ENCODE measurements at places on chromosomes 6 and 20.

DNA sequence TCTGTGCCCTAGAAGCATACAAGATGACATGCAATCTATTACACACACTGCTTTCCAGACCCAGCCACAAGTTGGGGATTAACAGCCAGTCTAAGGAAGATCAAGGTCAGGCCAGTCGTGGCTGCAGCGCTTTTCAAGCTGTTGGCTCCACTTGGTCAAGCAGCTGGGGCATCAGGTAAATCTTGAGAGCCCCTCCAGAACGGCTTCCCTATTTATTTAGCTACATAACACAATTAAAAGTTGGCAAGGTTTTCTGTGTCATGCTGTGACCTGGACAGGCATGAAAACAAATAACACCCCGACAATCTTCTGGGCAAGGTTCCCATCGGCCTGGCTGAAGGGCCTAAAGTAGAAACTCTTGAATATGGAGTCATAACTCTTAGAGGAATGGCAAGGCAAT, 524.3 kb downstream of the PRKN start:
- no peak for DNase-seq

DNA sequence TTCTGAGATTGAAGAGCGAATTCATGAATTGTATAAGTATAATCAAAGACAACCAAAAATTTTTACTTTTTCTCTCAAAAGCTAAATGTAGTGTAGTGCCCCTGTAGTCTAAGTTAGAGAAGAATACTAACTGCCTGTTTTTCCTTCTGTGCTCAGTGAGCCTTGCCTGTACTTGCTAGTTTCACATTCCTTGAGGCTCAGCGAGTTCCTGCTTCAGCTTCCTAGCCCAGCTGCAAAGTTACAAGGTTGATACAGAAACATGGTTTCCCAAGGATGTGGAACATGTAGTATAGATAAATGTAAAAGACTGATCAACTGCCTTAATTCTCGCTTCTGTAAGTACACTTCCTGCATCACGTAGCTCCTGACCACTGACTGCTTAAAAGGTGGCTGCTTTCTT, 33.1 kb upstream of the SEC63 start:
- DNase-seq: no peak

DNA sequence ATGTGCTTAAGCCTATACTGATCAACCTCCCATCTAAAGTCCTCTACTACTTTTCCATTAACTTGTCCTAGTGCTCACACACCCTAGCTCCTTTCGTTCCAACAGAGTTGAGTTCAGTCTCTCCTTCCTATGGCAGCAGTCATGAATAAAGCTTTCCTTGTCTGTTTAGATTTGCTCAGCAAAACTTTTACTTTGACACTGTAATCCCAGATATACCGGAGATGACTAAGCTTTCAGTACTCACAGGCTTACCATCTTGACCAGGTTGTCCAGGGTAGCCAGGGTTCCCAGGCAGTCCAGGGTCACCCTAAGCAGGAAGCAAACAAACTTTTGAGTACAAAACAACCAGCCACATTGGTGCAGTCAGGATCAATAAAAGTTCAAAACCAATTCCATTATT, 90.7 kb downstream of the COL21A1 start:
- DNase-seq: no peak

GRCh38 chr6:46273911-46274310, 103.1 kb upstream of the ENPP5 start:
- DNase-seq: no peak

DNA sequence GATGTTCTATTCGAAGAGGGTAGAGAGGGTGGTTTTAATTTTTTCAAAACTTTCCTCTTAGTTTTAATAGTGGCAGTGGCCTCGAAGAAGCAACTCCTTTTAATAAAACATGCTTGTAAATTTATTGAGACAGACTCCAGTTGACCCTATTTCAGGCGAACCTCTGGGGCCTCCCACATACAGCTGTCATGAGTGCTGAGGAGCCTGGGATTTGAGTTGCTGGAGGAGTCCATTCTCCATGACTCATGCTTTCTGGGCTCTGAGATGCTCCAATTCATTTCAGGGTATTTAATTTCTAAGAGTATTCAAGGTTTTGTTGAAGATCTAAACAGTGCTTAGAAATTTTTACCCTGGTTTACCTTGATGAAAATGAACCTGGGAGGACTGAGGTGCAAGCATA, 580.4 kb downstream of the CBLN4 start:
- no peak for DNase-seq

GRCh38 chr6:149859938-149860337, 4.2 kb downstream of the LRP11 start:
- no peak for DNase-seq

GRCh38 chr20:2305479-2305878, 9.7 kb downstream of the TGM3 start:
- DNase-seq: peak; percentile 13

DNA sequence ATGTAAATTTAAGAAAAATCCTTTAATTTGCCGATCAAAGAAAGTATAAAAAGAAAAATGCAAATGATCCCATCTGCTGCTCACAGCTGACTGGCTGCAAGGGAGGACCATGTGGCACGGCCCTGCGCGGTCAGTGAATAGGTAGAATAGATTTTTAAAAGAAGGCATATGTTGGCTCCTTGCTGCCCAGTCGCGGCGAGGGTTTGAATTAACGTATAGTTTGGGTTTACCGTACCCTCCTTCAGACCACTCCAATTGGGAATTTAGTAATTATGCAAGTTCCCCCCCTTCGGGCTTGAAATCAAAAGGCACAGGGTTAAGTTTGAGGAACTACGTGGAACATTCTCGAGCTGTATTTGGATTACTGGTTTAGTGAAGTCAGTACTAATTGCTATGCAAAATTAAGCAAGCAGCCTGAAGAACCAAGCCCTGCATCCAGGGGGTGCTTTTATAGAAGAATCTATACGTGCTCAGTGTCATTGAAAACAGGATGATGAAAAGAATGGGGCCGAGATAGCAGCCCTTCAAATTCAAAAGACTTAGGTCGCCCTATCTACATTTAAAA, 1.1 kb upstream of the BEND3 start:
- DNase-seq: no peak

DNA sequence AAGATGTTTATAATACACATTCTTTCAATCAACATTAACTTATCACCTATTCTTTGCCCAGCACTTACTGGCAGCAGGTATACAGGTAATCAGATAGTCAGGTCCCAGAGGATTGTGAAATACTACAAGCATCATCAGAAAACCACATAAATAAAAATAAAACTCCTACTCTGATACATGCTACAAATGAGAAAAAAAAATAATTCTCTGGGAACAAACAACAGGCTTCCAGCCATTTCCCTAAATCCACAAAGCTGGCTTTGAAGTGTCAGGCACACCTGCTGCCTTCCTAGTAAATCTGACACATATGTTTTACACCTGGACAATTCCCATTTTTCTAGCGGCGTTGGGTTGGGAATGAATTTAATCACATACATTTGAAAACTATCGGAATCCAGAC, 384.5 kb upstream of the CDH4 start:
- DNase-seq: no peak

DNA sequence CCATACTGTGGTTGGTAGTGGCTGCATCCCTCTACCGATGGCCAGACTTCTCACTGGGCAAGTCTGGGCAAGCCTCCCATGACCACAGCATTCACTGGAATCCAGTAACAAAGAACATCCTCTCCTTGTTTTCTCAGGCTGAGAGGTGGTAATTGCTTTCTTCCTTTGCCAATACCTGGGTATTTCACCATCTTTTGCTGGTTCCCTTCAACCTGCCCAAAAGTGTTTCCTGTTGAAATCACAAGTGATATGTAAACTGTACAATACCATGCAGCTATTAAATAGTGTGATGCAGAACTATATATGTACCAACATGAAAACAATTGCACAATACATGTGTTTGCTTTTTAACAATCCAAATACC, at the start of gene PTCHD4:
Gene PTCHD4, minus strand, starts transcription at position 55 of the 364 bp plus-strand sequence. CDS start 42,240 bp downstream, outside the sequence.
- DNase-seq: no peak

DNA sequence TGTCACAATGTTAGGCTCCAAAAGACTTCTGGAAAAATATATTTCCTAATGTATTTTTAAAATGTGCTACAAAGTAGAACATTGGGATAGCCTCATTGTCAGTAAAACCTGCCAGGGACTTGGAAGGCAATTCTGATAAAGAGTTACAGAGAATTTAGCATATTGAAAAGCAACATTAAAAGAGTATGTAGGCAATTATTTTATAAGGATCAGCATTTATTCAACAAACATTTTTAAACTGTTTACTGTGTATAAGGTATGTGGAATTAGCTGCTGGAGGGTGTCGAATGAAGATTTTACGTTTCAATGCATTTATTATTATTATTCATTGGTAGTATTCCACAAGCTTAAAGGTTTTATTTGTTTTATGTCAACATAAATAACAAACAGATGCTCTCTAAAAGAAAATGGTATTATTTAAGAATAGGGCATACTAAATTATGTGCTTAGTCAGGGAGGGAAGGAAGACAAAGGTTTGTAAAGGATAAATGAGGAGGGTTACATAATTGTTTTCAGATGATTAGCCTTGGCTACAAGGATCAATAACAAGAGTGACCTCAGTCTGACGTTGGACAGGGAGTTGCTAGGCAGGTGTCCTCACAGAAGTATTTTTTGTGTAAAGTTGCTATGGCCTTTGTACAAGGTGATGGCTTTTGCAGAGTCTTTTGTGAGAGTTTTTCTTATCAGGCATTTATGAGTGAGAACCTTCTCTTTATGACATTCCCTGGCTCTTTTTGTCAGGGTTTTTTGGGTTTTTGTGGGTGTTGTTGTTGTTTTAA, 313.4 kb upstream of the PLCB4 start:
- DNase-seq: no peak

DNA sequence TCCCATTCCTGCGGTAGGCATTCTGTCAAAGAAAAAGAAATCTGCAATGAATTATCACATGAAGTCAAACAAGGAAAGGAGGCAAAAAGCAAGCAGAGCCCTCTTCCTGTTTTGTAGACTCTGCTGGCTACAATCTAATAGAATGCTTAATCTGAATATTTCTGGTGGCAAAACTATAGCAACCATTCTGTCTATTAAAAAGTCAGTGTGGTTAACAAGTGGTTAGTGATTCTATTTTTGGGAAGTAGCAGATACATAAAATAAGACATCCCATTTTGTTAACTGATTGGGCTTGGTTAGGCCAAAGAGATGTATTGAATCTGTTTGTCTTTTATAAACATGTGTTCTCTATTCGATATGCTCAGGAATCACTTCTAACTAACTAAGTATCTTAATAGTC, 442.3 kb downstream of the CDC5L start:
- no peak for DNase-seq

DNA sequence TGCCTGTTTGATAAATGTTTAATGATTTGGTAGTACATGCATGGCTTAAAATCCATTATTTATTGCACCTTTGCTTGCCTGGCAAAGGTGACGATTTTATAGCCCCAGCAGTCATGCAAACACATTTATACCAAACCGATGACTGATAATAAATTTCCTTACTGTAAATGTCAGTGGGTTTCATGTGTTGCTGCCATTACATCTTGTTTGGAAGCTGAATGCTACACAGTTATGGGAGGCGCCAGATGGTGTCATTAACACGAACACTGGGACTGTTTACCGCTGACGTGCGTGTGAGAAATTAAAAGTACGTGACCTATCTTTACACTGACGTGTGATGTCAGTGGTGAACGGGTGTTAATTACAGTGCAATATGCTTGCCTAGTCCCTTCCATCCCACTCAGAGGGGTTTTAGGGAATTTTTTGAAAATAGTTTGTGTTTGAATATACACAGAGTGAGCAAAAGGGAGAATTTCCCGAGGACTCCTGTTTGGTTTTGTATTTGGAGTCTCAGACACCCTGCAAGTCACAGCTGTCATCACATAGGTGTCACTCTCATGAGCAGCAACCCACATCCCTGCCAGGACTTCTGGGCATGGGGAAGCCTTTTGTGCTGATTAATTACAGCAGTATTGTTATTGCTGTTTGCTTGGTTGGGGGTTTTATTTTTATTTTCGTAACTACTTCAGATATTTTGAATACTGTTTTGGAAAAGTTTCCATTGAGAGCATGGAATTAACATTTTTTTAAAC, 151.8 kb upstream of the INSM1 start:
- DNase-seq: no peak

- no peak for DNase-seq
Observed at GRCh38 chr6:69280858-69281257, 516.0 kb downstream of the LMBRD1 start.

DNA sequence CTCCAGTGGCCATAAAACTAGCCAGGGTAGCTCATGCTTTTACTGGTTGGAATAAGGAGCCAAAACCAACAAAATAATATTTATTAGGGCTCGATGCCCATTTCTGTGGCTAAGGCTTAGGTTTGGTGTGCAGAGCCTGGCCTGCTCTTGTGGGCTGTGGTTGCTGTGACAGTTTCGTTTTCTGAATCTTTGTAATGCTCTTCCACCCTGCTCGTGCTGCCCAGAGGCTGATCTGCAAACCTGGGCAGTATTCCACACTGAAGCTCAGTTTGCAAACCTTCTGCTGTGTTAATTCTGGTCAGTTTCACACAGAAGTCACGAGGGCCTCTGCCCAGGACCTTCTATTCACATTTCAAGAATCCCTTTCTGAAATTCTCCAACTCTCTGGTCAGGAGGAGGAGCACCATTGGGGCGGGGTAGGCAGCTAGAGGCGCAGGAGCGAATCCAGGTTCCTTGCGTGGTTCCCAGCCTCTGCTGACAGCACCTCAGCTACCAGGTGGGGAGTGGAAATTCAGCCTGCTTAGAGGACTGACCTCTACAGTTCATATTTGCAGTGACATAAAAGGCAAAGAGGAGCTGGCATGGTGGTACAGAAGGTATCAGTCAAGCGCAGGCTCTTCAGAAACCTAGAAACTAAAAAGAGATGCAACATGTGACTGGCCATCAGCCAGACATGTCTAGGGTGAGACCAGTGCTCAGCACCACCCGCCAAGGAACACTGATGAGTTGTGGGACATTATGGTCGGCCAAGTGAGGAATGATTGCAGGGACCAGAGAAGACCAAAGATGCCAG, 14.3 kb upstream of the C20orf144 start:
- DNase-seq: no peak

GRCh38 chr6:7723041-7723447, 2.9 kb upstream of the BMP6 start:
- peak; percentile 83 for DNase-seq

DNA sequence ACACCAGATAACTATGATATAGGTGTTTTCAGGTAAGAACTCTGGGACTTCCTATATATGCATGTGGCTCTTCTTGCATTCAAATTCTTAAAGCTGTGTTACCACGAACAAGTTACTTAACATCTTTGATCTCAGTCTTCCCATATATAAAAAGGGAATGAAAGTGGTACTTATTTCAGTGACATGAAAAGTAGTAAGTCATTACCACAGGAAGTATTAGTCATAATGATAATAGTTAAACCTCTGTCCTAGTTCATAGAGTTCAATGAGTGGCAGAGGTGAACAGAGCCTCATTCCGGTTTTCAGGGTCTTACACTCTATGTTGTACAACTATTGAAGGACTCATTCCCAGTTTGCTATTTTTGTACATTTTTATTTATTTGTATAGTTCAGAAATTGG, 237.0 kb downstream of the NKAIN2 start:
- no peak for DNase-seq

DNA sequence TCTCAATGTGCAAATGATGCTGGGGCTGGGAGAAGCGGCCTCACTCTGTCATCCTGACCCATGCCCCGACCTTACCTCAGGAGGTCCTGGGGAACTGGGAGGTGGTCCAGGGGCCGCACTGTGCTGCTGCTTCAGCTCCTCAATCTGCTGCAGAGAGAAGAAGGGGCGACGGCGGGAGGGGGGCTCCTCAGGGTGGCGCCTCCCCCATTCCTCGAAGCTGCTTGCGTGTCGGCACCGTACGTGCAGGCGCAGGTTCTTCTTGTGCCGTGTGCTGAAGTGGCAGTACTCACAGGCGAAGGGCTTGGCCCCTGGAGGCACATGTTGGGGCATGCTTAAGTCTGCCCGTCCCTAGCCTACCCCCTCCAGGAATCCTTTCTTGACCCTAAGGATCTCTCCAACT, 12.9 kb downstream of the ZNF335 start:
- no peak for DNase-seq
